ENCODE measurements at places on chromosomes 5 and 9.

DNA sequence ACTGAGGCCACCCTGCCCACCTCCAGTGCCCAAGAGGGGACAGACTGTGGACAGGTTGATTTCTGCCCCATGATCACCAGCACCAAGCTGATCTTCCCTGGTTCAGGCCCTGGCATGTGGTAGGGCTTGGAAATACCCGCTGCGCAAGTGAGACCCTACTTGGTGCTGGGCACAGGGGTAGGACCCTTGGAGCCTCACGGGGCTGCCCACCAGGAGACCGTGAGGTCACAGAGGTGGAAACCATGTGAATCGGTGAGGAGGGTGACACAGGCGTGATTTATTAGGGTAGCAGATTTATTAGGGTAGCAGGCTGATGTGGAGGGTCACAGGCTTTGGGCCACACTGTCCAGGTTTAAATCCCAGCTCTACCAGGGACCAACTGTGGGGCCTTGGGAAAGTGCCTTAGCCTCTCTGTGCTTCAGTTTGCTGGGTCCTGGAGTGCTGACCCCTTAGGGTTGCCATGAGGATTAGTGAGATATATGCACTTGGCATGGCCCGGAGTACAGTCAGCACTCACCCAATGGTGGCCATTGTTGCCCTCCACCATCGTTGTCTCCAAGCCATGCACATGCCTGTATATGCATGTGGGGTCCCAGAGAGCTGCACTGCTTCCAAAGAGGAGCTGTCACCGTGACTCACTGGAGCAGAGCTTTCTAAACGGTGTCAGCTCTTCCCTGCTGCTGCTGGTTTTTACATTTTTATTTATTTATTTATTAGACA, 20.9 kb upstream of the DUSP1 start:
- DNase-seq: no peak

DNA sequence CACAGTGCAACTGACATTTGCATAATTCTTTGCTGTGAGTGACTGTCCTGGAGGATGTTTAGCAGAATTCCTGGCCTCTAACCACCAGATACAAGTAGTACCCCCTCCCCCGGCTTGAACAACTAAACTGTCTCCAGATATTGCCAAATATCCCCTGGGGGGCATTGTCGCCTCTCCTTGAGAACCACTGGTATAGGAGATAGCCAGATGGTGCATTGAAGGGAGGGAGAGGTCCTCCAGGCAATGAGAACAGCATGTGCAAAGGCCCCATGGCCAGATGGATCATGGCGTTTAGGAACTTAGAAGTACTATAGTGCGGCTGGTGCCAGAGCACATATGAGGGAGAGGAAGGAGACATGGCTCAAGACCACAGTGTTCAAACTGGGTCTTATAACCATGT, 18.9 kb upstream of the ORM1 start:
- no peak for DNase-seq

DNA sequence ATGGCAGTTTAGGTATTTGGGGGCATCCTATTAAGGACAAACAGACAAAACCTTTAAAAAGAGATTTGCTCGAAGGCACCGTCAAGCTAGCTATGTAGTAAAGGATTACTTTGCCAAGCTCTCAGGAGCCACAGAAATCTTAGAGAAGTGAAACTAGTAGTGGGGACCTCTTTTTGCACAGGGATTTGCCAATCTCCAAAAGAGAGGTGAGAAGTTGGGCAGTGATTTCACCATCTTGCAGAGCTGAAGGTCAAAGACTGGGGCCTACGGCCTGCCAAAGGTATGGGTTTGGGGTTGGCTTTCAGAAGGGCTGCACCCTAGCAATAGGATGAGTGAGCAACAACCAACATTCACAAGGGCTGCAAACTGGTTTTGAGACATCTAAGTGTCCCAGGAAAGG, 1.6 kb upstream of the FCN1 start:
- DNase-seq: no peak

- no peak for DNase-seq
These were observed 522.9 kb downstream of the RASEF start for GRCh38 chr9:82539856-82540579.

- DNase-seq: no peak
These were observed 226.0 kb downstream of the GAS1 start for GRCh38 chr9:86721226-86721781.

GRCh38 chr9:88998911-88999310, 7.6 kb downstream of the S1PR3 start:
- no peak for DNase-seq

DNA sequence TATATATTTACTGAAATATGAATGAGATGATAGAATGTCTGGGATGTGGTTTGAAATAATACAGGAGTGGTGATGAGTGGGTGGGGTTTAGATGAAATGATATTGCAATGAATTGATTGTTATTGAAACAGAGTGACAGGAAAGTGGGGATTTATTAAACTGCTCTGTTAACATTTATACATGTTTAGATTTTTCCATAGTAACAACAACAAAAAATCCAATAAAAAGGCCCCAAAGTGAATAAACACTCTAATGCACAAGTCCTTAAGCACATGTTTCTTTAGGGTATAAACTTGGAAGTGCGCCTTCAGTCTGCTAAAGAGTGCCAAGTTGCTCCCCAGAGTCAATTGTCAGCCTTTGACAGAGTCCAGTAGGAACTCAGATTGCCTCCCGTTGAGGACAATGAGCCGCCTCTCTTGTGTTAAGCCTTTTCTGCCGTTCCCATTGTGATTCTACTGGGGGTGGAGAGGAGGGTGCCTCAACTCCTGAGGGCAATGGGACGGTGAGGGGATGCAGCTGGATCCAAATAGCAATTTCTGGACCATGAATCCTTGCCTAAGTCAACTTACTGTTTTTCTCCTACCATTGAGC, 112.3 kb downstream of the SLC28A3 start:
- DNase-seq: no peak

GRCh38 chr5:126519637-126520592, 75.1 kb downstream of the ALDH7A1 start:
- DNase-seq: no peak

GRCh38 chr9:123450996-123451395, 95.0 kb downstream of the CRB2 start:
- DNase-seq: no peak

- no peak for DNase-seq
These were observed 253.0 kb downstream of the EPB41L4A start for GRCh38 chr5:112165897-112166737.

- no peak for DNase-seq
These were observed 42.9 kb upstream of the ALDOB start for GRCh38 chr9:101478444-101478843.
